Central memory CD8-positive, alpha-beta T cell (primary cell): ENCODE measurements at places on chromosomes 12 and 14.

GRCh38 chr14:106837870-106838269 is 1311.5 kb downstream of the TMEM121 start:
- peaks cover 34% of the 10 kb centered on the region for H3K27me3 ChIP-seq
- peaks cover 3% of the 10 kb centered on the region for H3K4me1 ChIP-seq
- H3K36me3 ChIP-seq, result no peaks in the 10 kb centered on the region
- H3K27ac ChIP-seq, result no peak overlapping the region

GRCh38 chr12:107385509-107385908 is 292.2 kb upstream of the CRY1 start:
- no peak for DNase-seq
- no peaks in the 10 kb centered on the region for H3K27me3 ChIP-seq
- peaks cover 17% of the 10 kb centered on the region for H3K4me1 ChIP-seq
- H3K27ac ChIP-seq, result no peak overlapping the region
- H3K36me3 ChIP-seq, result peaks cover 1% of the 10 kb centered on the region

DNA sequence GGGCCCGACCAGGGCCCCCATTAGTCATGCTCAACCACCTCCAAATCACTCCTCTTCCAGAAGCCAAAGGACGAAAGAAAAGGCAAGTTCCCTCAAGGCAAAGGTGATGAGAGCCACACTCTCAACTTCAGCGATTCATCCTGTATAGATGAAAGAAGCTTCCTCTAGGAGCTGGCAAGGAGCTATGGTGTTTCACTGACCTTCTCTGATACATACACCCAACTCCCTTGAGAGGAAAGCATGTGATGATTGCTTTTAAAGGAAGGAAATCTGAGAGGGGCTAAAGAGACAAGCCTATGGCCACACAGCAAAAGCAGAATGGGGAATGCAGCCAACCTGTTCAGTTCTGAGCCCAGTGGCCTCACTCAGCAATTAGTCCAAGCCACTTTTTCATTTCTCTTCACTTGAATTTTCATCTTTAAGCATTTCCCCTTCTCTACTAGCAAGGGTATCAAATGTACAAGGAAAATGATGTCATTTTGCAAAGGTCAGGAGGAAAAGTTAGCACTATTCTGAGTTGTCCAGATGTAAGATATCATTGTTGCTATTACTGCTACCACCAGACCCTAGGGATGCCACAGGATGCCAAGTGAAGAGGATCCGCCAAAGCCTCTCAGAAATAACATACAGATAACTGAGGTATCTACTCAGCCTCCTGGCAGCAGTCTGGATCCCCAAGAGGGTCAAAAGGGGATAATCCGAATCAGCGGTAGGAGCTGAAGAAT is 82.5 kb downstream of the MAP3K9 start:
- H3K4me3 ChIP-seq, result no peak overlapping the region
- no peaks in the 10 kb centered on the region for H3K4me1 ChIP-seq
- no peaks in the 10 kb centered on the region for H3K27me3 ChIP-seq
- H3K27ac ChIP-seq, result no peak overlapping the region
- no peak for DNase-seq

DNA sequence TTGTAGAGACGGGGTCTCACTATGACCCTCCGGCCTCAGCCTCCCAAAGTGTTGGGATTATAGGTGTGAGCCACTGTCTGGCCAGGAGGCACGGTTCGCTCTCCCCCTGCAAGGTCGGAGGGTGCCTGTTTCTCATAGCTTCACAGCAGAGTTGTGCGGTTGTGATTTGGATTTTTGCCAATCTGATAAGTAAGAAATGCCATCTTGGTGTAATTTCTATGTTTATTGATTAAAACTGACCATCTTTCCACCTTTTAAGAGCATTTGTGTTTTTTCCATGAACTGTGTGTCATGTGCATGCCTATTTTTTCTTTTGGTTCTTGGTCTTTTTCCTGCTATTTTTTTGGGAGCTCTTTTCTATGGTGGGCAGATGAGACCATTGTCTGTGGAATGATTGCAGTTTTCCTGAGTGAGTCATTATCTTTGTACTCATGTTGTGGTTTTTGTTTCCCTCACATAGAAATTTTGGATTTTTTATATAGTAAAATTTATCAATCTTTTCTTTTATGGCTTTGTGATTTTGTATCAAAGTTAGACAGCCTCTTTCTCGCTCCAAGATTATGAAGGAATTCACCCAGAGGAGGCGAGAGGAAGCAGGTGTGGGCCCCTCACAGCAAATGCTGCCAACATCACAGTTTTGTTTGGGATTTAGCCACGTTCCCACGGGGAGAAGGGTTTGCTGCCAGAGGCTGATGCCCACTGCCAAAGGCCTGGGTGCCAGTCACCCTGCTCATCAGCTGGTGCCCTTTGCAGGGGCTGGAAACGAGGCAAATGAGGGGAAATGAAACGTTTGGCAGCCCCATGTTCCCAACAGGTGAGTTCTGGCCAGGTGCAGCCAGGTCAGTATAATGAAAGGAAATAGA is 47.2 kb downstream of the RFX4 start:
- H3K27ac ChIP-seq, result no peak overlapping the region
- no peaks in the 10 kb centered on the region for H3K4me1 ChIP-seq
- DNase-seq, result no peak
- H3K27me3 ChIP-seq, result peaks cover 26% of the 10 kb centered on the region

- no peak overlapping the region for H3K4me3 ChIP-seq
- peaks cover 18% of the 10 kb centered on the region for H3K27me3 ChIP-seq
- no peaks in the 10 kb centered on the region for H3K4me1 ChIP-seq
- no peak overlapping the region for H3K27ac ChIP-seq
- no peak for DNase-seq
- no peaks in the 10 kb centered on the region for H3K36me3 ChIP-seq
These were observed 82.4 kb upstream of the MBIP start for GRCh38 chr14:36402867-36403266.

- H3K27ac ChIP-seq, result no peak overlapping the region
- no peaks in the 10 kb centered on the region for H3K4me1 ChIP-seq
- no peaks in the 10 kb centered on the region for H3K27me3 ChIP-seq
- H3K4me3 ChIP-seq, result no peak overlapping the region
- DNase-seq, result no peak
These were observed 1.8 kb downstream of the OTOGL start for GRCh38 chr12:80101126-80101525.

DNA sequence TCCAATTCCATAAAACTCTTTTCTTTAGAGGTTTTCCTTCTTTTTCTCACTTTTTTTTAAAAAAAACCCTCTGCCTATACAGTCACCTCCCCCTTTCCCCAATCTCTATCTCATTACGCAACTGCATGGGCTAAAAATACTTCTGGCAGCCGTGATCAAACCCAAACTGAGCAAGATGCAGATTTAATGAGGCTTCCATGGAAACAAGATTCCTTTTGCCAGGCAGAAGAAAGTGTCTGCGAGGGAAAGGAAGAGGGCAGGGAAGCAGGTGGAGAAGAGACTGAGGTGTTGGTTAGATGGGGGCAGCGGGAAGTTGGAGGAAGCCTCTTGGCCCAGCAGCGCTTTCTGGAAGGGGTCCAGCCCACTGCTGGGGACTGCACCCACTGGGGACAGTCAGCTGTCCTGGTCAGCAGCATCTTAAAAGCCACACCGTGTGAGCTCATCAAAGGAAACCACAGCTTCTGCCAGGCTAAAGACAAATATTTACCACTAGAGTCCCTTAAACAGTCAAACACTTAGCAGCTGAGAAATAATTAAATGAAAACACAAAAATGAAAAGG is 90.4 kb downstream of the SLC8A3 start:
- H3K36me3 ChIP-seq, result peaks cover 2% of the 10 kb centered on the region
- H3K27ac ChIP-seq, result no peak overlapping the region
- no peak for DNase-seq
- H3K4me3 ChIP-seq, result no peak overlapping the region
- H3K27me3 ChIP-seq, result peaks cover 61% of the 10 kb centered on the region
- no peaks in the 10 kb centered on the region for H3K4me1 ChIP-seq

GRCh38 chr14:64518229-64518628 is 13.7 kb downstream of the ZBTB1 start:
- DNase-seq, result no peak

GRCh38 chr12:115102450-115102849 is 418.5 kb upstream of the TBX3 start:
- no peak overlapping the region for H3K27ac ChIP-seq
- H3K4me1 ChIP-seq, result no peaks in the 10 kb centered on the region
- DNase-seq, result no peak
- no peak overlapping the region for H3K4me3 ChIP-seq
- H3K27me3 ChIP-seq, result no peaks in the 10 kb centered on the region

- H3K4me3 ChIP-seq, result no peak overlapping the region
- peaks cover 3% of the 10 kb centered on the region for H3K36me3 ChIP-seq
- no peak overlapping the region for H3K27ac ChIP-seq
- DNase-seq, result no peak
- H3K27me3 ChIP-seq, result peaks cover 37% of the 10 kb centered on the region
- H3K4me1 ChIP-seq, result no peaks in the 10 kb centered on the region
These were observed 75.4 kb upstream of the ARID2 start for GRCh38 chr12:45654002-45654665.

DNA sequence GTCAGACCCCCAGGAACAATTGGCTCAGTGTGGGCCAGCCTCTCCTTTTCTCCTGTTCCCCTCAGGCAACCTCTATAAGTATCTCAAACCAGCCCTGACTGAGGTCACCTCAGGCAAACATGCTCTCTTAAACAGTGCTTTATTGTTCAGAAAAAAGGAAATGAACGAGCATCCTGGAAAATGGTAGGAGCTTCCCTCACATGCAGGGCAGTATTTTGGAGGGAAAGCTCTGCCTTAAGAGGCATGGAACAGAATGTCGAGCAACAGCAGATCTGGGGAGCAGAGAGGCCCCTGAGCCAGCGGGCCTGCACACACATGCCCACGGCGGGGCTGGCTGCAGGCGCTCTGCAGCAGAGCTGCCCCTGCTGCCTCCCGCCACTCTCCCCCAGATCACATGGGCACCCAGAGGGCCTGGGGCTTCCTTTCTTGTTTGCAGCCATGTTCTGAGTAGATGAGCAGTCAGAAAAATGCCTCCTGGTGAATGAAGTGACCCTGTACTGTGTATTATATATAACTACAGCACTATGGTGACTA is 42.0 kb downstream of the MOK start:
- H3K4me1 ChIP-seq, result no peaks in the 10 kb centered on the region
- no peak overlapping the region for H3K4me3 ChIP-seq
- H3K36me3 ChIP-seq, result no peaks in the 10 kb centered on the region
- DNase-seq, result no peak
- no peaks in the 10 kb centered on the region for H3K27me3 ChIP-seq
- H3K27ac ChIP-seq, result no peak overlapping the region

GRCh38 chr12:132517740-132518100 is 27.8 kb downstream of the FBRSL1 start:
- peaks cover 30% of the 10 kb centered on the region for H3K4me1 ChIP-seq
- no peak for DNase-seq
- no peak overlapping the region for H3K27ac ChIP-seq
- peaks cover 26% of the 10 kb centered on the region for H3K36me3 ChIP-seq

DNA sequence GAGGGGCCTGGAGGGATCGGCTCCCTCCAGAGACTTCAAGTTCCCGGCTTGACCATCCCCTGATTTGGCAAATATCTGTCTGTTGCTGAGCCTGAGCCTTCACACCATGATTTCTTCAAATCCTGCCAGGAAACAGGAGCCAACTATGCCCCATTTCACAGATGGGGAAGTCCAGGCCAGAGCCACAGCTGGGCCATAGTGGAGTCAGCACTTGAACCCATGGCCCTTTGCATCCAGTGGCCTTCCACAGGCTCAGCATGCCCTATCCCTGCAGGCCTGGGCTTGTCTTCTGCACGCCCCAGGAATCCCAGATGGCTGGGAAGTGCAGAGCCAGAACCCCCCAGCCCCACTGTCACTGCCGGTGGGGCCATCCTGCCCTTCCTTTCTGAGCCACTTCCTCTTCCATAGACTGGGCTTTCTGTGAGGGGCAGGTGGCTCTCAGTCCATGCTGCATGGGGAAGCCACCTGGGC is 44.9 kb downstream of the CYP46A1 start:
- no peaks in the 10 kb centered on the region for H3K36me3 ChIP-seq
- no peak overlapping the region for H3K4me3 ChIP-seq
- H3K27ac ChIP-seq, result no peak overlapping the region
- peaks cover 76% of the 10 kb centered on the region for H3K27me3 ChIP-seq
